ENCODE measurements at places on chromosomes 7 and 10. TPM values are rescaled to one million over a fixed set of nuclear protein-coding genes. Genes with fewer than 3 reads are reported as not detected.

Gene MINDY3
- total RNA-seq: 50.0 TPM

GRCh38 chr10:118692872-118693271 lies 61.9 kb downstream of the CACUL1 start:
- H3K27ac ChIP-seq: peak overlapping the region; percentile 22
- no peaks in the 10 kb centered on the region for H3K4me1 ChIP-seq
- no peaks in the 10 kb centered on the region for H3K27me3 ChIP-seq
- H3K4me3 ChIP-seq: no peak overlapping the region
- H3K36me3 ChIP-seq: no peaks in the 10 kb centered on the region

DNA sequence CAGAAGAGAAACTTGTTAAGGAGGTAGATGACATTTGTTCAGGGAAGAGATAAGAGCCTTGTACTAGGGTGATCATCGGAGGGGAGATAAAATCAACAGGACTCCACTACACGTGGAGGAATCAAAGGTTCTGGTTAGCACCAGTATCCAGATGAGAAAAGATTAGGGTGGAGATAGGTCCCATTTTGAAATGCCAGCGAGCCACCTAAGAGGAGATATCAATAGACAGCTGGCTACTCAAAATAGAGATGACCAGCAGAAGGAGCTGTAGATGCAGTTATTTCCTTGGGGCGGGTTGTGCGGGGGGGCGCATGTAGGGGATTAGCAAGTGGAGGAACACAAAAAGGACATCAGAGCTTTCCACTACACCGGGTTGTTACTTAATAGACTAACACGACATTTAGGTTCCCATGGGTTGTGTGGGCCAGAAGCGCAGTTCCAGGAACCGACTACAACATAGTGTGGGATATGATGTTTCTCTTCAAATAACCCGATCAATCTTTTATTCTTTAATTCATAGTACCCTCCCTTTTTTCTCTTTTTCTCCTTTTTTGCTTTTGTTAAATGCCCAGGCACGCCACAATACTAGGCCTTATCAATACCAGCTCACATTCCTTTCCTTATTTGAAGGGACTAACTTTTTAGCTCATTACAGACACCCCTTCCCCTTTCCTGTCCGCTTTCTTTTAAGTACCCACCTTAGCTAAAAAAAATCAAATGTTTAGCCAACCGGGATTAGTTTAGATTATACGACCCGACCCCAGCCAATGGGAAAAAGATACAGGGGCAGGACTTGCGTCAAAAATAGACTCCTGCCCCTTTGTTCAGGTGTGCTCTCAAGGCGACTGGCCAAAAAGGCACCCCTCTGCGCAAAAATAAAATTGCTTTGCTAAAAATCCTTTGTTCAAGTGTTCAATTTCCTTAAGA lies 2.0 kb upstream of the KIF11 start:
- peak; percentile 38 for DNase-seq
- H3K4me3 ChIP-seq: peak overlapping the region; percentile 75
- H3K4me1 ChIP-seq: no peaks in the 10 kb centered on the region
- H3K27ac ChIP-seq: peak overlapping the region; percentile 96
- no peaks in the 10 kb centered on the region for H3K27me3 ChIP-seq
- no peaks in the 10 kb centered on the region for H3K36me3 ChIP-seq

DNA sequence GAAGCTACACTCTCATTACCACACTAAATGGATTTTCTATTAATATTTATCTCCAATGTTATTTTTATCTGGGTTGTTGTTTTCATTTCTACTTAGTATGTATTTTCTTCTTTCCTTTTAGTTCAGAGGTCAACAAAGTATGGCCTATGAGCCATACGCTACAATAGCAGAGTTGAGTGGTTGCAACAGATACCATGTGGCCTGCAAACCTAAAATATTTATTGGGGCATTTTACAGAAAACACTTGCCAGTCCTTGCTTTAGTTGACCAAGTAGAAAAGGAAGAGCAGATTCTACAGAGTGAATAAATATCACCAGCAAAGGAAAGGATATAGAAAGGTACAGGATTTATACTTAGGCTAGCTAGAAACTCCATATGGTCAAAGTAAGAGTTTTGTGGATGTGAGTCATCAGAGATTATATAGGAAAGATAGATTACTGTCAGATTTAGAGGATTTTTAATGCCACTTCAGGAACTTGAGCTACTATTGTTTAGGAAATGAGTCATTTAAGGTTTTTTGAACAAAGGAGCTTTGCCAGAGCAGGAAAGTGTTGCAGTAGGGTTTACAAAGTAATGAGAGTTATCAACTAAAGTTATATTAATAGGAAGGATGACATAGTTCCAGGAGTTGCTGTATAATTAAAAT lies 323.3 kb upstream of the KAT6B start:
- no peaks in the 10 kb centered on the region for H3K36me3 ChIP-seq
- no peak overlapping the region for H3K27ac ChIP-seq
- H3K4me1 ChIP-seq: no peaks in the 10 kb centered on the region

DNA sequence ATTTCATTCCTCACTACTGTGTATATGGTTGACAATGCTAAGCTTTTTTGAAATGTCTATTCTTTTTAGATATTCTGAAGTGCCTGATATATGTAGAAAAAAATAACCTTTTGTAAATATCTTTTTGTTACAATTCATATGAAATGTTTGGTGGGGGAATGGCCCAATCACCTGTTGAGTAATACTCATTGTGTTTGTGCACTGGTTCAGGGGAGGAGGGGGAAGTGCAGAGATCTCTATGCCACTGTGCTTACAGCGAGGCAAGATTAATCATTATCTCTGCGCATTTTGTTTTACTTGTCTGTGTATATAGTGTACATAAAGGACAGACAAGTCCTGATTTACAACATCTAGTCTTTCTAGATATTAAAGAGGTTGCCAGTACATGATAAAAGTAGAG lies 25.2 kb downstream of the NUP42 start:
- no peaks in the 10 kb centered on the region for H3K4me1 ChIP-seq
- H3K4me3 ChIP-seq: no peak overlapping the region
- peak overlapping the region; percentile 69 for H3K27ac ChIP-seq

DNA sequence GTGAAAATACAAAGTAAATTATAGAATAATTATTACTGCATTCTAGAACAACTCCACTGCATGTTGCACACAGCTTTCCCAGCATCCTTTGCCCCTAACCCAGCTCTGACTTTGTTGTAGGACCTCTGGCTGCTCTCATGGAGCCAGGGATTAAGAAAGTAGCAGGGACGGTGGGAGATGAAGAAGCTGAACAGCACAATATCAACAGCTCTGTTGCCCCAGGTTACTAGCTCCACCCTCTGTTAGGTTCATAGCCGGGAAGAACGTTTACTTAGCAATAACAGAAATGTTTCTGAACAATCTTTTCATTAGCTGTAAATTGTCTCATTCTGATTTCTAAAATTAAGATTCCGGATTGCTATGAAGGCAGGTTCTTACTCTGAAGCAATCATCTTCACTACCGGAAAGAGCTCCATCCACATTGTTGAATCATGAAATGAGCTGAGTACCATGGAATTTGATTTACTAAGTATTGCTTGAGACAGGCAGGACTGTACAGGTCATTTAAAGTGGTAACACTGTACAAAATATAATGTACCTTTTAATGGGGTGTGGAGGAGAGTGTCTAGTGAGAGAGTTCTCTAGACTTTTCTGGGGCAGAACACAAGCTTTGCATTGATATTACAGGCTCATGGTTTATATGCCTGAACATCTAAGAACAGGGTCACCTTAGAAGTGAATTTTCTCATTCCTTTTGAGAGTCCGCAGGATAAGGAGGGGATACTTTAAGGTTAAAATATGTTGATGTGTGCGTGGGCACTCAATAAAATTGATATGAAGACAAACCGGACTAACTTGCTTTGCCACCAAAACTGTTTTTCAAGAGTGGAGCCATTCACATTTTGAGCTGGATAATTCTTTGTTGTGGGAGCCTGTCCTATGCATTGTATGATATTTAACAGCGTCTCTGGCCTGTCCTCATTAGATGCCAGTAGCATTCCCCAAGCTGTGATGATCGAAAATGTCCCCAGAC lies 20.8 kb upstream of the RAB18 start:
- H3K4me3 ChIP-seq: no peak overlapping the region
- DNase-seq: no peak
- no peaks in the 10 kb centered on the region for H3K4me1 ChIP-seq
- H3K36me3 ChIP-seq: no peaks in the 10 kb centered on the region
- no peaks in the 10 kb centered on the region for H3K27me3 ChIP-seq
- no peak overlapping the region for H3K27ac ChIP-seq

Gene MKLN1
- total RNA-seq: 118 TPM

Gene NKX2-3
- total RNA-seq: not detected

DNA sequence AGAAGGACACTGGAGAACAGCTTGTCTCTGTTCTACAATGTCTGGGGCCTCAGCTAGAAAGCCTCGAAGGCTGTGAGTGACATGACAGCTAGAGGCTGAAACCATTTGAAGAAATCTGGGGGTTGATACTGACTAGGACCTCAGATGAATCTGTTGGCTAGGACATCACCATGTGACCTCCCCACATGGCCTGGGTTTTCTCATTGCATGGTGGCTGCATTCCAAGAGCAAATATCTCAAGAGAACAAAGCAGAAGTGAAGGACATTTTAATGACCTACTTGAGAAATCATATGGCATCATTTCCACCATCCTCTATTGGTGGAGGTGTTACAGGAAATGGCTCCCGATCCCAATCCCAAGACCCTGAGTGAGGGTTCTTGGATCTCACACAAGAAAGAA lies 450.6 kb upstream of the AUTS2 start:
- DNase-seq: peak; percentile 27
- H3K4me3 ChIP-seq: no peak overlapping the region
- H3K36me3 ChIP-seq: no peaks in the 10 kb centered on the region
- no peaks in the 10 kb centered on the region for H3K4me1 ChIP-seq
- no peak overlapping the region for H3K27ac ChIP-seq

Gene ICA1
- 33.0 TPM for total RNA-seq

DNA sequence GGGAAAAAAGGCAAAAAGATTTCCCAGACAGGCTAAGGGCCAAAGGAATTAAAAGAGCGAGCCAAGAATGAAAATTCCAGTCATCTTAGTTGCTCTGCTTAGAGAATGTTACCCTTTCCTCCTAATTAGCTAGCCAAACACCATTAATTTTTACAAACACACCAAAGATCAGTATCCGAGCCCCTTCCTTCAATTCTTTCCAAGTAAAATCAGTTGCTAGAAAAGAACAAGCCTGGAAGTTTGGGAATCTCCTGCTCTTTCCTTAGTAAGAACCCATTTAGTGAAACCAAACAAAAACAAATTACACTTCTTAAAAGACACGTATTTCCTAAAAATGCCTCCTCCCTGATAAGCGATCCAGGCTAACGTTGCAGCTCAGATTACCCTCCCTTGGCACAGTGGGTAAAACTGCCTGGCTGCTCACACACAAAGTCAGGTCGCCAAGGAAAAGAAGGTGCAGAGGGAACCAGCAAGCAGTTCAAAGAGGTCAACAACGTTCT lies 57.1 kb upstream of the ABLIM1 start:
- DNase-seq: no peak
- H3K4me1 ChIP-seq: no peaks in the 10 kb centered on the region
- H3K27me3 ChIP-seq: no peaks in the 10 kb centered on the region
- no peaks in the 10 kb centered on the region for H3K36me3 ChIP-seq
- no peak overlapping the region for H3K4me3 ChIP-seq

Gene BAMBI
- 6.4 TPM for total RNA-seq

- DNase-seq: no peak
- H3K4me3 ChIP-seq: peak overlapping the region; percentile 40
- no peaks in the 10 kb centered on the region for H3K36me3 ChIP-seq
- H3K4me1 ChIP-seq: no peaks in the 10 kb centered on the region
- H3K27ac ChIP-seq: peak overlapping the region; percentile 77
Measured at GRCh38 chr10:113127261-113127900, 177.3 kb downstream of the TCF7L2 start.

GRCh38 chr10:49089557-49090188 lies 25.6 kb downstream of the VSTM4 start:
- H3K27me3 ChIP-seq: no peaks in the 10 kb centered on the region
- H3K4me3 ChIP-seq: no peak overlapping the region
- peak; percentile 67 for DNase-seq
- no peaks in the 10 kb centered on the region for H3K36me3 ChIP-seq

Gene CLCN1
- not detected for total RNA-seq

- no peaks in the 10 kb centered on the region for H3K27me3 ChIP-seq
- H3K4me1 ChIP-seq: peaks cover 8% of the 10 kb centered on the region
- H3K27ac ChIP-seq: no peak overlapping the region
Measured at GRCh38 chr10:23069019-23069815, 26.2 kb upstream of the MSRB2 start.

DNA sequence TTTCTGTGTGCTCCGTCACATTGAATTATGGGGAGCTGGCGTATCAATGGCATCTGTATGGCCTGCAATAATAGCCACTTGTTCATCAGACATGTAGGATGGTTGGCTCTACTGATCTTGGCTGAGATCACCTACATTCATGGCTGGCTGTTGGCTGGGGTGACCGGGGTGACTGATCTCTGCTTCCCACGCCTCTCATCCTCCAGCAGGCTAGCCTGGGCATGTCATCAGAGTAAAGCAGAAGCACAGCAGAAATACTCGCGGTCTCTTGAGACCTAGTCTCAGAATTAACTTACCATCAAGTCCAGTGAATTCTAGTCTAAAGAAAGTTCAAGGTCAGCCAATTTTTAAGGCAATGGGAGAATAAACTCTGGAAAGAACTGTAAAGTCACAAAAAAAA lies 257.7 kb upstream of the GLI3 start:
- no peaks in the 10 kb centered on the region for H3K4me1 ChIP-seq
- no peak overlapping the region for H3K4me3 ChIP-seq
- no peaks in the 10 kb centered on the region for H3K36me3 ChIP-seq
- H3K27me3 ChIP-seq: no peaks in the 10 kb centered on the region
- H3K27ac ChIP-seq: no peak overlapping the region

Gene NKX1-2
- not detected for total RNA-seq

DNA sequence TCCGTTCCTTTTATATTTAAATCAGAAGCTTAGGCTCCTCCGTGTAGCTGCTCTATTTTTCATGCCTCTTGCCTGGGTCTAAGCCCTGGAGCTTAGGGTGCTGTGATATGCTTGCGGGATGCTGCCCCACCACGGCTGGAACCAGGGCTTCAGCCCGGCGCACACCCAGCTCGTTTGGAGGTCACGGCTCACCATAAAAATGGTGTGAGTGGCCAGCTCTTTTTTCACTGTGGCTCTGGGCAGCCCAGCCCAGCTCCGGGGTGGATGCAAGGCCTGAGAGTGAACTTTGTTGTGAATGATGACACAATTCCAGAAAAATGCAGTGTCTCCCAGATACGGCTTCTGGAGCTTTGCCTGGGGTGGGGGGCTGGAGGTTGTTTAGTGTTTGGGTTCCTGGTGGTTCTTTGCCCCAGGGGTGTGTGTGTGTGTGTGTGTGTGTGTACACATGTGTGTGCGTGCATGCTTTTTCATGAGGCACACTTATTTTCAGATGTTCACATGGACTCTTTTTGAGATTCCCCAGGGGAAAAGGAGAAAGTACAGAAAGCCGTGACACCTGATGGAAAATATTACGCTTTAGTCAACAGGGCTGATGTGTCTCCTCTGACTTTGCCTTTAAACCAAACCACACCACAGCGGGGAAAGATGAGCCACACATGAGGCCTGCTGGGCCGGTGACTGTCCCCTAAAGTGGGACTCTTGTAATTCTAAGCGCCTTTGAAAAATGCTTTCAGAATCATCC lies 46.2 kb downstream of the GRK5 start:
- no peak overlapping the region for H3K4me3 ChIP-seq
- no peaks in the 10 kb centered on the region for H3K27me3 ChIP-seq
- peak; percentile 89 for DNase-seq
- H3K27ac ChIP-seq: peak overlapping the region; percentile 96

GRCh38 chr7:86939197-86939814 lies 120.1 kb downstream of the ELAPOR2 start:
- no peaks in the 10 kb centered on the region for H3K4me1 ChIP-seq
- no peaks in the 10 kb centered on the region for H3K36me3 ChIP-seq
- no peak overlapping the region for H3K27ac ChIP-seq

GRCh38 chr7:36942541-36942940 lies 218.2 kb upstream of the AOAH start:
- no peaks in the 10 kb centered on the region for H3K36me3 ChIP-seq
- no peaks in the 10 kb centered on the region for H3K27me3 ChIP-seq
- H3K4me1 ChIP-seq: no peaks in the 10 kb centered on the region
- DNase-seq: no peak
